ENCODE measurements at places on chromosomes 1 and 21.

- no peak for DNase-seq
These were observed 16.9 kb upstream of the THRAP3 start for GRCh38 chr1:36207339-36207738.

GRCh38 chr1:10117132-10117531 is 84.4 kb downstream of the UBE4B start:
- no peak for DNase-seq

DNA sequence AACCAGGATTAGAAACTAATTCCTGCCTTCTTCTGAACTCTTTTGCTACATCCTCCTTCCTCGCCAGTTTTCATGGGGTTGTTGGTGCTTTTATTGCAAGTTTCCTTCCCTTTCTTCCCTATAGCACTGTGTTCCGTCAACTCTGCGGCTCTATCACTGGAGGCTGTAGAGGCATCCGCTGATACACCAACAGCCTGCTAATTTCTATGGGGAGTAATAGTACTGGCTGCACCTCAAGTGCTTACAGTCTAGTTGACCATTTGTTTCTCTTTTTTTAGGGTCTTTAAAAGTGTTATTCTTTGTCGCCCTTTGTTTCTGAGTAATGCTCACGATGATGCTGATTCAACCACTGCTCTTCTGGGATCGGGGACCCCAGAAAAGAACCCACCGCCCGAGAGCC is 746 bp downstream of the MIS18A start:
- no peak for DNase-seq

- DNase-seq: no peak
These were observed 40.2 kb downstream of the PGBD5 start for GRCh38 chr1:230385930-230386329.

GRCh38 chr1:6747674-6748073 is 37.6 kb upstream of the CAMTA1 start:
- DNase-seq: no peak

DNA sequence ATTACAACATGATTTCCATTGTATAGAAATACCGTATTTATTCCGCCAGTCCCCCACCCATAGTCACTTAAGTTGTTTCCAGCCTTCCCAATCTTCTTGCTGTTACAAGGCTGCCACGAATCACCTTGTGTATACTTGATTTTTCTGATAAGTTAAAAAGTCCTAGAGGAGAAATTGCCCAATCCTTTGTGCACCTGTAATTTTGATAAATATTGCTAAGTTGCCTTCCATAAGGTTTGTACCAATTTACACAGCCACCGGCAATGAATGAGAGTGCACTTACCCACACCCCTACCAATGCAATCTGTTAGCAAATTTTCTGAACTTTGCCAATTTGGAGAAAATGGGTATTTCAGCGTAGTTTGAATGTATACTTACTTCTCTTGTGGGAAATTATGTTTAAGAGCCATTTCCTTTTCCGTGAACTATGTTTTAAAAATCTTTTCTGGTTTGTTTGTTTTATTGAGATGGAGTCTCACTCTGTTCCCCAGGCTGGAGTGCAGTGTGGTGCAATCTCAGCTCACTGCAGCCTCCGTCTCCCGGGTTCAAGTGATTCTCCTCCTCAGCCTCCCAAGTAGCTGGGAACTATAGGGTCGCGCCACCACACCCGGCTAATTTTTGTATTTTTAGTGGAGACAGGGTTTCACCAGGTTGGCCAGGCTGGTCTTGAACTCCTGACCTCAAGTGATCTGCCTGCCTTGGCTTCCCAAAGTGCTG is 87.4 kb downstream of the DHRS3 start:
- DNase-seq: no peak

DNA sequence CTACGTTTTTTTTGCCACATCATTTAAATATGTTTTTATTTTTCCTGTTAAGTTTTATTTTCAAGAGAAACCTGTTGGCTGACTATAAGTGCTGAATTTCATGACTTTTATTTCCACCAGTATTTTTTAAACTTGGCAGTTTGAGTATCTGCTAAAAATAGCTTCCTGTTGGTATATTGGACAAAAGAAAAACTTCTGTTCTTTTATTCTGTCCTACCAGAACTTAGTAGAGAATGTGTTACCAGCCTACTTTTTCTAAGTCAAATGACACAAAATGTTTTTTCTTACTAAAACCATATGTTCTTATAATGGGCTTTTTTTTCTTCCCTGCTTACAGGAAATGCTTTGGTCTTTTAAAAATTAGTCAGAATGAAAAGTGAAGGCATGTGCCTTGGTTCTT is 7.6 kb downstream of the DR1 start:
- DNase-seq: no peak

DNA sequence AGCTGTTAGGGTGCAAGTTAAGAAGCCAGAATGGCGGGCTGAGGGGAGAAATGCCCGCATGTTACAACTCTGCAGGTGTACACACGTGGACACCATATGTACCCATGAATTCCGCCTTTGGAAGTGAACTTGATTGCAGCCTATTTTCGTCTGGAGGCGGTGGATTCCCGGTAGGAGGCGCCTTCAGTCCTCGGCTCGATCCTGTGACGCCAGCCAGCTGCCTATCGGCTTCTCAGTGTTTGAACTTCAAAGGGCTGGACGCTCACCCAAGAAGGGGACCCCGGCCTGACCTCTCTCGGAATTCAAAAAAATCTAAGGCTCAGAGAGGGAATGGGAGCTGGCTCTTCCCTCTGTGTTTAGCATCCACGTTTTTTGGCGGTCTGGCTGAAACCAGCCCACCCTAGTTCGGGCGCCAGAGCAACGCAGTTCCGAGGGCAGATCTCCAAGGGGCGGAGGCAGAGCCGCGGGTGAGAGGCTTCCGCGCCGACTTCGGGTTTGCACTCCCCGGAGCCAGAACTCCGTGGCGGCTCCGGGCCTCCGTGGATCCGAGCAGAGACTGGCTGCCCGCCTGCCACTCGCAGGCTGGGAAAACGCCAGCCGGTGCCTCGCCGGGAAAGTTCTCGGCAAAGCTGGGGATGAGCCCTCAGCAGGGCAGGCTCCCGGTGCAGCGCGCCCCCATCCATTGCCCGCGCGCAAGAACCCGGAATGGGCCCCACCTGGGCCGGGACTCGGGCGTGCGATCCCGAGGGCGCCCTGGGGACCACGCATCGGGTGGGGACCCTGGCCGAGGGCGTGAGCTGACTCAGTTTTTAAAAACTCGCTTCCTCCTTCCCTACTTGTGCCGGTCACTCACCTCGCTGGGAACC is 996 bp upstream of the TMEM51 start:
- peak; percentile 88 for DNase-seq

DNA sequence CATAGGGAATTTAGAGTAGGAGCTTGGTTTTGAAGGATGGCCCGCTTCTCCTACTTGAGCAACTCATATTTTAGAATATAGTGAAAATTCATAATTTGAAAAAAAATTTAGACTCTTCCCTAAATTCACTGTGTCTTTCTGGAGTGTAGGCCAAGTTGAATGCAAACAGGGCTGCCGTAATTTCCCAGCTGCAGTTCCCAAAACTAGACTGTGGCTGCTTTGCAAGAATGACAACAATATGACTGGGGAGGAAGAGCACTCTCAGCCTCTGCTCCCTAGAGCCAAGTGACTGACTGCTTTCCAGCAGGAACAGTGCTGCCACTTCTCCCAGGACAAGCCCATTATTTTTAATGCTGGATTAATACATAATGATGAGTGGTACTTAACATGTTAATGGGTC is 209.0 kb downstream of the RHOU start:
- DNase-seq: no peak

DNA sequence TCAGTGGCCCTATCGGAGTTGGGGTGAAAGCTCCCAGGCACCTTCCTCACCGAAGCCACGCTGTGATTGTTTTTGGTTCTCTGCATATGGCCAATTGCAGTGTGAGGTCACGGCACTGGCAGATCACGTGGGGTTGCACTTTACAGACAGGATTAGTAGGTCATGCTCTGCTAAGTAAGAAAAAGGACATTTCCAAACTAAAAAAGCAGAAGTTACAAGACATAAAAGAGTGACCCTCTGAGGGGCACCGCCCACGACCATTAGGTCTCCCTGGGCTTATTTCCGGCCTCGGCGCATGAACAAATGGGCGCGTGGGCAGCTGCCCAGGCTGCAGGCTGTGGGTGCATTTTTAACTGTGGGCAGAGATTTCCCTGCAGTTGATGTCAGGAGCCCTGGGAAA is 2.0 kb downstream of the CAPN9 start:
- no peak for DNase-seq

DNA sequence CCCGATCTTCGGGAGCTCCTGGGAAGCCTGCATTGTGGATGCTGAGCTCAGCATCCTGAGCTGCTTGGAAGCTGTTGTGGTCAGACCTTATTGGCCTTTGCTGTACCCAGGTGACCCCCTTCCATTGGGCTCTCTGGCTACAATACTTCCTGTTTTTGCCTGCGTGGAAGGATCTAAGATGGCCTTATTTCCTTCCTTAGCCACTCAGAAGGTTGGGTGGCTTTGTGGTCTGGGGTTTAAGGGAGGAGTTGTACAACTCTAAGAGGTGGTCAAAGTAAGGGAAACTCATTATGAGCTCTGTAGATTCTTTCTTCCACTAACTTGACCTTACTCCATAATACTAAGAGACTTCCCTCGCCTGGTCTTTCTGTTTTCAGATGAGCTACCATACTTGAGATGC is 17.7 kb downstream of the PFKFB2 start:
- DNase-seq: no peak

GRCh38 chr1:29633771-29634170 is 397.4 kb downstream of the PTPRU start:
- DNase-seq: no peak

DNA sequence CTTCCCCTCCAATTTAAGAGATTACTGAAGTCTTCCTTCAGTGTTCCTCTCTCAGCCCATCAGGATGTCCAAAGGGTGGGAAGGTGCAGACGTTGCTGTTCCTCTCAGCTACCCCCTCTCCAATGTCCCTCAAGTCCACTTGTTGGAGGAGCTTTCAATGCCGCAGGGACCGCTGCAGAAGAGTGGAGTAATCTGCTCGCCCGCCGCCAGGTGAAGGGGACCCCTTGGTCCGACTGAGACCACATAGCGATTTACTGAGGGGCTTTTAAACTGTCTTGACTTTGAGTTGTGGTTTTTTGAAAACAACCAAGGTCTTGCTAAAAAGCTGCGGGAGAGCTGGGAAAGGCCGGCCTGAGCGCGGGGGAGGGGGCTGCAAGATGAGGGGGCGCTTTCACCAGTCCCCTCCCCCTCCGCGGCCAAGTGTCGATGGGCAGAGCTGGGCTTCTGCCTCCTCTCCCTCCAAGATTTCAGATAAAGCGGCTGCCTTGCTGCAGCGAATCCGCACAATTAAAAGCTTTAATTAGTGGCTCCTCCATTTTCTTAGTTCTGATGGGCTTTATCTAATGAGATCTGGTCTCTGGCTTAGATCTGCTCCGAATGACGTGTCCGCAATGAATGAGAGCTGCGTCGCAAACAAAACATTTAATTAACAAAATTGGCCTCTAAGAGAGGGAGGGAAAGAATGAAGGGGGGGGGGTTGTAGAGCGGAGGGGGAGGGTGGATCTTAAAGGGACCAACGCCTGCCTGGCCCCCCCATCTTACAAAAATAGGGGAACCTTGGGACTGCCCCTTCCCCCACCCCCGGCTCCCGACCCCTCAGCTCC is 5.9 kb downstream of the LMO4 start:
- DNase-seq: no peak

DNA sequence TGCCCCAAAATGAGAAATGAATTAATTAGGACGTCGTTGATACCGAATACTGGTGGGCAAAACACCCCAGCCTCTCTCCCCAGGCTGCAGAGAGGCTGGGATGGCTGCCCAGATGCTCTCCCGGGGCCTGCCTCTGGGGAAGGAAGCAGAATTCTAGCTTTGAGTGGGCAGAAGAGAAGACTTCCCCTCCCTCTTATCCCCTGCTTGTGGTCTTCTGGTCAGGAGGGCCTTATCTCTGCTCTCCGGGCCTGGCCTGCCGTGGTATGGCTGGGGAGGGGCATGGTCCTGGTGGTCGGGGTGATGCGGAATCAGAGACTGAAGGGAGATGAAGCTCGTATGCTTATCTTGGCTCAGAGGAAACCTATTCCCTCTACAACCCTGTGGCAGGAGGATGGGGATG is 9.8 kb upstream of the CSF3R start:
- no peak for DNase-seq

DNA sequence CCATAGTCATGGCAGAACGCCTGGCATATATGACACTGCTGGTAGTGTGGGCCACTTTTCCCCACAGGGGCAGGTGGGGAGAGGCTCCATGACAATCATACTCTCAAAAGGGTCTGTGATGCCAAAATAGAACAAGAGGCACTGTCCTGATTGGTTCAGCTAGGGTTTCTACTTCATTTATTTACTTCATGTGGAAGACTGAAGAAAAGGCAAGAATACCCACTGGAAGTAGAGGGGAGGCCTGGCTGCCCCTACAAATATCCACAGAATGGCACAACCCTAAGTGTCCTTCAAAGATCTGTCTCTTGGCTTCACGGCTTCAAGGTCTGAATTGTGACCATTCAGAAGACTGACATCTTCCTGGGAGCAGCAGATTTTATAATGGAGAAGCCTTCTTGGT is 4.5 kb upstream of the SFT2D2 start:
- no peak for DNase-seq

GRCh38 chr1:8780405-8780804 is 37.0 kb downstream of the RERE start:
- DNase-seq: no peak

GRCh38 chr1:161106431-161106830 is 8.3 kb downstream of the KLHDC9 start:
- no peak for DNase-seq

DNA sequence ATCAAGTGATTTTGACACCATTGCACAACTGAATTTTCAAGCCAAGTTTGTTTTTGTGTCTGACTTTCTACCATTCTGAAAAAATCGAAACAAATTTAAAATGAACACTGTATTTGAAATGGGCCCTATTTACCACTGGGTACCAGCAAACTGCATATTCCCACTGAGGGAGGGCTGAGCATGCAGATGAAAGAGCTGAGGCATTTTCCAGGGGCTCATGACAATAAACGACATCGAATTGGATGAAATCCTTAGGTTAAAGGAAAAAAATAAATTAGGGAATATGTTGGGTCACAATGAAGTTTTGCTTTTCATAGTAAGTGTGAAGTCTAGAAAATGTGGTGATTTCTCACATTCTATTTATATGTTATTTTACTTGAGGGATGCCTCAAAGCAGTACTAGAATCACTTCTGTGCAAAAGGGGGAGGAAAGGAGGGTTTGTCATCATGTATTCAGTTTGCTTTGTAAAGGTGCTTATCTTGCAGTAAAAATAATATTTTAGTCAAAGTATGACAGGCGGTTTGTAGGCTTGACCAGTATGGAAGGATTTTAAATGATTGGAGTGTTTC is 11.2 kb downstream of the ZBTB18 start:
- DNase-seq: no peak

DNA sequence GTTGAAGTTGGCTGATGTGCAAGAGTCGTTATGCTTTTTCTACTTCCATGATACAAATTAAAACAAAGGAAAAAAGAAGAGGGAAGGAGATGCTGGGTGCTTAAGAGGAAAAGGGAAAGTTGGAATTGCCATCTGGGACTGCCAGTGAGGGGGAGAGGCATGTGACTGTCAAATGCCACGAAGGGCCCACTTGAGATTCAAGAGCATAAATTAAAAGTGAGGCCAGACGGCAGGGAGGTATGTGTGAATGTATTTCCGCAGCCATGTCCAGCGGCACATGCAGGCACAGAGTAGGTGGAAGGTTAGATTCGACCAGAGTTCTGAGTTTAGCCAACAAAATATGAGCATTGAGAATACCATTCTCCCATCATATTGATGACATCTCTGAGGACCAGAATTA is 32.0 kb downstream of the NFASC start:
- no peak for DNase-seq

- DNase-seq: no peak
These were observed 14.5 kb downstream of the AGRN start for GRCh38 chr1:1034439-1034781.

All from urothelium cell line (cell line).